ENCODE measurements at places on chromosomes 13 and 19.

GRCh38 chr13:63393112-63393511 lies 1977.5 kb upstream of the PCDH20 start:
- no peak for DNase-seq

- no peak for DNase-seq
These were observed 3.6 kb downstream of the FCHO1 start for GRCh38 chr19:17754634-17755442.

GRCh38 chr13:32682130-32682529 lies 95.9 kb downstream of the PDS5B start:
- no peak for DNase-seq

- DNase-seq, result no peak
These were observed 521 bp upstream of the SHISA2 start for GRCh38 chr13:26052337-26052736.

GRCh38 chr19:48644355-48644754 lies 1.6 kb downstream of the CA11 start:
- DNase-seq, result no peak

DNA sequence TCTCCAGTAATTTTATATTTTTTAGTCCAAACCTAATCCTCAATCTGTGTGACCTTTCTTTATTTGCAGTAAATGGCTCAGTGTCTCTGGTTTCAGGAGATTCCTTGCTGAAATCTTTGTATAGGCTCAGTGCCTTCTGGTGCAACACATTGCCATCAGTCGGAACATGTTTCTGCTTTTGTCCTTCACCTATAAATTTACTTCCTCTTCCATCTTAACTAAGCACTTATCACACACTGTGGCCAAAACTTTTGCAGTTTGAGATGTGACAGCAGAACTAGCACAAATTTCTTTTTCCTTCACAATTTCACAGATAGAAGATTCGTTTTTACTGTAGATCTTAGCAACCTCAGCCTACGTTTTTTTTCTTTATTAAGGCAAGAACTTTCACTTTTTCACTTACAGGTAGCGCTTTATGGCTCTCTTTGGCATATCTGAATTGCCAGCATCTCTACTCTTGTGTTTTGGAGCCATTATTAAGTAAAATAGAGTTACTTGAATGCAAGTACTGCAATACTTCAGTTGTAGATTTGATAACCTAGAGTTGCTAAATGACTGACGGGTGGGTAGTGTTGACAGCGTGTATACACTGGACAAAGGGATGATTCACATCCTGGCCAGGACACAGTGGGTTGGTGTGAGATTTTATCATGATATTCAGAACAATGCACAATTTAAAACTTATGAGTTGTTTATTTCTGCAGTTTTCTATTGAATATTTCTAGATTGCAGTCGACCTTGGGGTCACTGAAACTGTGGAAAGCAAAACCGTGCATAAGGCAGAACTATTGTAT lies 44.3 kb downstream of the NDFIP2 start:
- DNase-seq, result no peak
